Naive thymus-derived CD8-positive, alpha-beta T cell (primary cell): ENCODE measurements at places on chromosomes 13 and 19.
A peak's percentile ranks its signal among the peaks of the same experiment; 100 is the strongest.

DNA sequence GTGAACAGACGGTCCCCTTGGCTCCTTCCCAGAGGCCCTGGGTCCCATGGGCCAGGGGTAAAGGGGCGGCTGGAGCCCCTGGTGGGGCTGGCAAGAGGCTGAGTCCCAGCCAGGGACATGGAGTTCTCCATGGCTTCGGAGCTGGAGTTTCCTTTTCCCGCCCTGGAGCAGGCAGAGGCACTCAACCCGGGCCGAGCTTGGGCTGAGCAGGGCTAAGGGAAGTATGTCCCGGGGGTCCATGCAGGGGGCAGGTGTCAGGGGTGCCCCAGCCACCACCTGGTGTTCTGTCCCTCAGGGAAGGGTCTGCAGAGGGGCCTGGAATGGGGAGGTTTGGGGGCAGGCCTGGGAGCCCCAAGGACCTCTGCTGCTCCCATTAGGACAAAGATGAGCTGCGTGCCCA lies 54.0 kb upstream of the TPM4 start:
- no peak overlapping the region for H3K4me3 ChIP-seq
- H3K27ac ChIP-seq, result no peak overlapping the region
- H3K36me3 ChIP-seq, result no peaks in the 10 kb centered on the region

DNA sequence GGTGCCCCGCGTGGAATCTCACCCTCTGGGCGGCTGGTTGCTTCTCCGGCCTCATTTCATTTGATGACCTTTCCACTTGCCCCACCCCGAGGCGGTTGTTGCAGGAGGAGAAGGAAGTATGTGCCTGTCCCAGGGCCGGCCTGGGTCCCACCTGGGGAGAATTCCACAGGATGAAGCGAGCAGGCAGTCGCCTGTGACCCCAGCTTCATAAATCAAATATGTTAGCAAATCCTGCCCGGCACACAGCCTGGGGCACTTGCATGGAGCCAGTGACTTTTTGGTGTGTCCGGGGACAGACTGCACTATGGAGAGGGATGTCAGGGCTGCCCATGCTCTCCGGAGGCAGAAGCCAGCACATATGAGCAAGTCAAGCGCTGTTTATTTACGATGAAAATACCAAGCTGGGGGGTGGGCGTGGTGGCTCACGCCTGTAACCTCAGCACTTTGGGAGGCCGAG lies 19.7 kb upstream of the ZBTB7A start:
- no peaks in the 10 kb centered on the region for H3K27me3 ChIP-seq
- H3K36me3 ChIP-seq, result no peaks in the 10 kb centered on the region
- peak overlapping the region; percentile 69 for H3K27ac ChIP-seq
- no peak overlapping the region for H3K4me3 ChIP-seq
- peaks cover 22% of the 10 kb centered on the region for H3K4me1 ChIP-seq

GRCh38 chr19:10416380-10417257 lies 3.7 kb upstream of the PDE4A start:
- H3K27me3 ChIP-seq, result peaks cover 21% of the 10 kb centered on the region
- H3K36me3 ChIP-seq, result no peaks in the 10 kb centered on the region
- peaks cover 63% of the 10 kb centered on the region for H3K4me1 ChIP-seq
- peak overlapping the region; percentile 61 for H3K4me3 ChIP-seq
- H3K27ac ChIP-seq, result peak overlapping the region; percentile 63

DNA sequence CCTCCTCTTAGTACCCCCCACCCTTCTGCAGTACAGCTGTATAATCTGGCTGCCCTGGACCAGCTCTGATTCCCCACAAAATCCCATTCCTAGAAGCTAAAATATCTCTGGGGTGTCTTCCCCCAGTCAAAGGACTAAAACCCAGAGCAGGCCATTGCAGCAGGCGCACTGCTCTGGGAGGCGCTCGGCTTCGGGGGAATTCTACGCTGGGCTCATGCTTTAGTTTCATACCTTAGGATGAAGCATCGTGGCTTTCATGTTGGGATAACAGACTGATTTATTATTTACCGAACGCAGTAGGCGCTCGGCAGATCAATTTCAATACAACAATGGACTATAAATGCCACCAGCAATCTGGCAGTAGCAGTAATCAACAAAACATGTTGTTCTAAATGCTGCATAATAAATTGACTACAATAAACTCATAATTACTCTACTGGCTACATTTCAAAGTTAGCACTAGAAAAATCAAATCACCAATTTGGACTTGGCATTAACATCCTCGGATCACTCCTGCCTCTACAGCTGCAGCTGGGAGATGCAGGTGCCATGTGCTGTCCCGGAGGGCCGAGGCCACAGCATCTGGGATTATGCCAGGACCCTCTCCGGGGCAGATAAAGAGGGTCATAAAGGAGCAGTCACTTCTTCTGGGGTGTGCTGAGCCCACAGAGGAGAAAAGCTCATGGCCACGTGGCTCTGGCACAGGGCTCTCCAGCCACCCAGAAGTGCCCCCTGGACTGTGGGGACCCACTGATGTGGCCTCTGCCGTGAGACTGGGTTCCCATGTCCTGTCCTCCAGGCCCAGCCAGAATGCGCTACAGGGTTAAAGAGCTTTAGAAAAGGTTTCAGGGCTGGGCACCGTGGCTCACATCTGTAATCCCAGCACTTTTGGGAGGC lies 35.3 kb downstream of the CEBPG start:
- no peaks in the 10 kb centered on the region for H3K36me3 ChIP-seq
- DNase-seq, result no peak
- H3K27ac ChIP-seq, result no peak overlapping the region

DNA sequence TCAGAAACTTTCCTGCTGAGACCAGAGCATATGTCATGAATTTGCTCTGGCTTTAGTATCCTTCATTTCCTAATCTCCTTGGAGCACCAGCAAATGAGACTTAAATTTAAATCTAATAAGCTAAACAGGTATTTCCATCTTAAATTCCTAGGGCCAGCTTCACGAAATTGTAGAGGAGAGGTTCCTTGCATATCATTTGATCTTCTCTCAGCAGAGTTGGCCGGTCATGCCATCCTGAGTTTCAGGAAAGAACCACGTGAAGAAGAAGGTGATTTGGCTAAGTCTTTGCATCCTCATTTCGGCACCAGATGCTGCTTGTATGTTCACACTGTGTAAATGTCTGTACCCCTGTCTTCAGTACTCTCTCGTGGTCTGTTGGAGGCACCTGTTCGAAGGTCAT lies 370.4 kb upstream of the NBEA start:
- H3K27ac ChIP-seq, result no peak overlapping the region
- no peak overlapping the region for H3K4me3 ChIP-seq
- H3K4me1 ChIP-seq, result no peaks in the 10 kb centered on the region
- peaks cover 3% of the 10 kb centered on the region for H3K27me3 ChIP-seq
- no peaks in the 10 kb centered on the region for H3K36me3 ChIP-seq

DNA sequence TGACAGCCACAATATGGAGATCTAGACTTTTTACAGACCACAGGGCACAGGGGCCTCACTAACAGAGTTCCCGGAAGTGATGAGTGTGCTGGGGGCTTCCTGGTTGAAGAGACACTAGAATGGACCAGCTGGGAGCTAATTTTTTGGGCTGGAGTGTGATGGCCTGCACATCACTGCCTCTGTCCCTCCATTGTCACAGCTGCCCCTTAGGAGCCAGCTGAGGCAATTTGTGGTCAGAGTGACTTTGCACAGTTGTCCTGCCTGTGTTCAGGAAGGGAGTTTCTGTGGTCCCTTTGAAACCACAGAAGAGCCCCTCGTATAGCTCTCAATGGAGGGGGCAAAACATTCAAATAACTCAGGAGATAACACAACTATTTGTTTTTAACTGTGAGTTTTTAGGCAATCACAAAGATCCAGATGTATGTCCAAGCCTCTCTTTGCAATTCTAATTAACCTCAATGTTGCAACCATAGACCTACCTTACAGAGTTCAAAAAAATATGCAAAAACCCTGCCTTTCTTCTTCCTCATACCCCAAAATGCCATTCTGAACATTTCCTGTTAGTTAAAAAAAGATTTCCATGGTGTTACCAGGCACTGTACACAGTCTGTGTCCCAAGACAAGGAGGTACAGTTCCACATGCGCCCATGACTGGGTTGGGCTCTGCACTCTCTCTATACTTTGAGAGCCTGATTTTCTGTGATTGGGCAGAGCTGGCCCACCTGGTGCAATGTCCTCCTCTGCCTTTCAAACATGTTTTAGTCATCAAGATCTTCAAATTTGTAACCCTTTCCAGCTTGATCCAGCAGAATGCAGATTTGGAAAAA lies 2.4 kb downstream of the ALOX5AP start:
- DNase-seq, result peak; percentile 4
- no peaks in the 10 kb centered on the region for H3K27me3 ChIP-seq
- peak overlapping the region; percentile 94 for H3K4me3 ChIP-seq
- no peaks in the 10 kb centered on the region for H3K36me3 ChIP-seq
- H3K27ac ChIP-seq, result peak overlapping the region; percentile 29
- peaks cover 86% of the 10 kb centered on the region for H3K4me1 ChIP-seq

DNA sequence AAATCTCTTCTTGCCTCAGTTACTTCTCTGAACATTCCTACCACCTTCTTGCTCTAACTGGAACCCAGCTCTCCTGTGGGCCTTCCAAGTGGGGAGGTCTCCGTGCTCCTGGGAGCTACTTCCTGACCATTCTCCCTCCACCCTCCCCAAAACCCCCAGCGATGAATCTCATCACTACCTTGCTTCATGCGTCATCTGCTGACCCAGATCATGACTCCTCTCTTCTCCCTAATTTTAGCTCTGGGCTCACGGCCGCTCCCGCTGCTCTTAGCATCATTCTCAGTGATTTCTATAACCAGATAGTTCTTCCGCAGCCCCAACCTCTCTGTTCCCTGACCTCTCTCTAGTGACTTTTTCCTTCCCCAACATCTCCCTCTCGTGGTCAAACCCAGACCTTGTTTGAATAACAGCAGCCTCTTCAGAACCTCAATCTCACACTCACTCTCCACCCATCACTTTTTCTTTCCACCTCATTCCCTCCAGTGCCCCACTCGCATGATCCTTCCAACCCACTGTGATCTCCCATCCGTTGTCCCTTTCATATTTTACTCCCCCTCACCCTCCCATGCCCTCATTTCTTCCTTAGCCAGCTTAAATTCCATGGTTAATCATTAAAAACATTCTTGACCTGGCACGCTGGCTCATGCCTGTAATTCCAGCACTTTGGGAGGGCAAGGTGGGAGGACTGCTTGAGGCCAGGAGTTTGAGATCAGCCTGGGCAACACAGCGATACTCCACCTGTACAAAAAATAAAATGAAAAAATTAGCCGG lies 21.8 kb downstream of the MRPS12 start:
- peaks cover 24% of the 10 kb centered on the region for H3K27me3 ChIP-seq
- H3K36me3 ChIP-seq, result no peaks in the 10 kb centered on the region
- no peak overlapping the region for H3K27ac ChIP-seq
- H3K4me1 ChIP-seq, result peaks cover 12% of the 10 kb centered on the region
- no peak overlapping the region for H3K4me3 ChIP-seq
- DNase-seq, result peak; percentile 28

GRCh38 chr13:81319351-81319750 lies 978.4 kb upstream of the SPRY2 start:
- DNase-seq, result no peak
- H3K27ac ChIP-seq, result no peak overlapping the region
- H3K4me1 ChIP-seq, result no peaks in the 10 kb centered on the region
- no peaks in the 10 kb centered on the region for H3K36me3 ChIP-seq

DNA sequence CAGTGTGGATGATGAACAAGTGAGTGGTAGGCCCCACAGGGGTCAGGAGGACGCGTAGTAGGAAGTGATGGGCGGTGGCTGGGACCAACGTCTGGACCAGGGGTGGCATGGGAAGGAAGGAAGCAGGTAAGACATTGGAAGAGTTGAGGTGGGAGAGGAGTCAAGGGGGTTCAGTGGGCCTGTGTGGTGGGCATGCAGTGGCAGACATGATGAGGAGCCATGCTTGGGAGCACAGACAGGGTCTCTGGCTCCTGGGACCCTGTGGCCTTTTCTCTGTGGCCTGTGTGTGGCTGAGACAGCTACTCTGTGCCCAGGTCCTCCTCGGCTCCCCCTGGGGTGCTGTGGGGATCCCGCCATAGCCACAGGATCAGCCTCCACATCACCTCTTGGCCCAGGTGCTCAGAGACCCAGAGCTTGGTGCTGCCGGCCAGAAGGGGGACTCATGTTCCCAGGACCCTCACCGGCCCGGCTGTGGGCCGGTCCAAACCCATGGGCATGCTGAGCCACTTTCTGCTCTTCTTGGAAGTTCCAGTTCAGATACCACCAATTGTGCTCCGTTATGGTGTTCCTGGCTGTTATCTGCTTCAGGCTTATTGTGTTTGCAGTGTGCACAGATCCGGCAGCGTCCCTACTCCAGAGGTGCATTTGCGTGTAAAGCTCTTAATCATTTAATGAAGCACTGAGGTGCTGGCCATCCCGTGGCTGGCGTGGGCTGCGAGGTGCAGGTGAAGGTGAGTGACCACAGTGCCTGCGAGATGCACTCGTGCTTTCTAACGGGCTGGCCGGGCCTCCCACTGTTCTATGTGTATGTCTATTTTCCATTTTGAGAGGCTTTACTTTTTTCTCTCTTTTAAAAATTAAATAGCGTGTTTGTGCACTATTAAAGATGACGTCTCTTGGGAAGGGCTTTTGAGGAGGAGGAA lies 147.9 kb downstream of the TEX29 start:
- no peaks in the 10 kb centered on the region for H3K4me1 ChIP-seq
- H3K36me3 ChIP-seq, result no peaks in the 10 kb centered on the region
- DNase-seq, result no peak
- H3K27ac ChIP-seq, result no peak overlapping the region
- peaks cover 38% of the 10 kb centered on the region for H3K27me3 ChIP-seq

DNA sequence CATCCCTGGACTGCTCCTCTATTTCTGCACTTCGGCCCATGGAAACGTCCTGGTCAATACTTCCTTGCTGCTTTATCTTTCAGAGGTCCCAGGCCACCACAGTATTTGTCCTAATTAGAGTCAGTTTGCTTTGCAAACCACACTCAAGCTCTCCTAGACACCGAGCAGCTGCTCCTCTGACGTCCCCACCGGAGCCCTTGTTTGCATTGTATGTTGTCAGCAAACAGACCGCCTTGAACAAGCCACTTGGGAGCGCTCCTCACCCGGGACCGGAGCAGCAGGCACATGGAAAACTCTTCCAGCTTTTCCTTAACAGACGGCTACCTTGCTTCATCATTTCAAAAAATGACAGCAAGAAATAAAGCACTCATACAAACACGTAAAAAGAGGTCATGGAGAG lies 51.5 kb upstream of the GTF3A start:
- peaks cover 5% of the 10 kb centered on the region for H3K4me1 ChIP-seq
- H3K4me3 ChIP-seq, result no peak overlapping the region
- no peak for DNase-seq
- H3K36me3 ChIP-seq, result no peaks in the 10 kb centered on the region
